ENCODE measurements at places on chromosomes 1 and 21.

- no peak for DNase-seq
Observed at GRCh38 chr1:207873055-207873890, 37.7 kb downstream of the CD34 start.

- DNase-seq, result no peak
Observed at GRCh38 chr21:35381743-35382310, 332.7 kb upstream of the RUNX1 start.

GRCh38 chr1:170377440-170377839, 154.5 kb upstream of the GORAB start:
- DNase-seq, result no peak

- DNase-seq, result no peak
Observed at GRCh38 chr1:52413410-52413989, 9.1 kb downstream of the PRPF38A start.

GRCh38 chr1:30305519-30305918, 417.9 kb downstream of the MATN1 start:
- no peak for DNase-seq

- DNase-seq, result no peak
Observed at GRCh38 chr1:88552226-88552625, 131.8 kb upstream of the PKN2 start.

DNA sequence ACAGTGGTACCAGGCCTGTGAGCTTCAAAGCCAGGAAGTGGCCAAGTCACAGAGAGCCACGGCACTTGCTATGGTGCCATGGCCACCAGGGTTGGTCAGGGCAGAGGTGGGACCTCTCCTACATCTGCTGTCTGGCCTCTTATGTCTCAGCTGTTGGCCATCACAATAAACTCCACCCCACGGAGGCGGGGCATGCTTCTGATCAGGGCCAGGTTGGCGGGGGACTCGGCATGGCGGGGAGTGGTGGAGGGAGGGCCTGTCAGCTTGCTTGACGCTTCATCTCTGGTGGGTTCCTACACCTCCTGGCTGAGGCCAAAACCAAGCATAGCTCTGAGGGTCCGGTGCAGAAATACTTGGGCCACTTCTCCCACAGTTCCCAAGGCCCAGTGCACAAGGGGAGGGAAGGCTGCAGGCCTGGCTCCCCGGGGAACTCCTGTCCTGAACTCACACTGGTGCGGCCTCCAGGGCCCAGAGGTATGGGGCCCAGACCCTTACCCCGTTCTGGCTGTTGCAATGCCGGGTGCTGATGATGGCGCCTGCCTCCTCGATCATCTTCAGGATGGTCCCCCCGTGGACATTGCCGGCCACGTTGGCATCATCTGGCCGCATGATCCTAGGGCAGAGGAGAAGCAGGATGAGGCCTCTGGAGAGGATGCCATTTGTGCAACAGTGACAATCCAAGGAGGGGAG, 44.2 kb downstream of the ACOT7 start:
- no peak for DNase-seq

GRCh38 chr1:245748646-245749045, 593.9 kb downstream of the KIF26B start:
- no peak for DNase-seq

DNA sequence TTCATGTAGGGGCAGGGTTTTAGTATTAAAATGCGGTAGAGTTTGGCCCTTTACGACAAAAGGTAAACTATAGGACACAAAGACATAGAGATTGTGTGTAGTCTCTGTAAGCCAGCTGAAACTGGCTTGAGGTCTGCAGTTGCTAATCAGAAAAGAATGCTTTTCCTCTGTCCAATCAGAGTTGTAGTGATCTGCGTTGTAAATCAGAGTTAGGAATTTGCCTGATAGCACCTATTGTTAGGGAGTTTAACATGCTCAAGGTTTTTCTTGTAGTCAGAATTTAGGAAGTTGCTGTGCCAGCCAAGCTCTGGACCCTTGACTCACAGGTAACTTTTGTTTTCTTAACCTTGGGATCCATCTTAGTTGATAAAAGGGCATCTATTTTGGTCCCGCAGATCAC, 61.2 kb upstream of the VTCN1 start:
- no peak for DNase-seq

- no peak for DNase-seq
Observed at GRCh38 chr1:108611984-108612383, 48.9 kb downstream of the HENMT1 start.

- DNase-seq, result no peak
Observed at GRCh38 chr1:204465546-204466415, 28.8 kb downstream of the PIK3C2B start.

DNA sequence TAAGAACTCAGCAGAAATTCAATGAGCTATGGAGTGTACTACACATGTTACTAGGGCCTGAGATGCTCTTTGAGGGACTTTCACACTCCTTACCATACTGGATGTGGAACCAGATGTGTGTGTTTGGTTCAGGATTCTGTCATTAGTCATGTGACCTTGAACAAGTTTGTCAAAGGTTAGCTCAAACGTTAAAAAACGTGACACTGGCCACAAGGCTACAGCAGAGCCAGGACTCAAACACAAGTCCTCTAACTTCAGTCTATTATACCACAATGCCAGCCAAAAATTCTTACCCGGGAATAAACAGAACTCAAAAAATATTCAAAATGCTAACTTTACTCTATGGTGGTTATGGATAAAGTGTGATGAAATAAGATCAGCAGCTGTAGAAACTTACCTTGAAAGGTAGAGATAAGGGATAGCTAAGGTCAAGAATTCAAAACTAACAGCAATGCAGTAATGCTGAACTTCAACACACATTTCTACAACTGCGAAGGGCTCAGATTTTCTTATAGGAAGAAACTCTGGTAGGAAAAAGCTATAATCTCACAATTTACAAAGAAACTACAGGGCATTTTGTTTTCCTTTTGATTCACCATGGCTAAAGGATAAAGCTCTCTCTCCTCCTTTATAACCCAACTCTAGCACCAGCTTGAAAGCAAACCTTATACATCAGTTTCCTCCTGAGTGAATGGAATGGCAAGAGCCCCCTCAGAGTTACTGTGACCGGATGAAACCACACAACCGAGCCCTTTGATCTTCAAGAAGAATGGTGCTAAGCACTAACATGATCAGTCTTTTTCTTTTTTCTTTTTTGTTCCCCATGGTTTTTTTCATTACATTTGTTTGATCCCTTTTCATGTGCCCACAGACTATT, 233.9 kb downstream of the SLC45A1 start:
- no peak for DNase-seq

- no peak for DNase-seq
Observed at GRCh38 chr1:155196893-155197638, 10.6 kb downstream of the THBS3 start.

DNA sequence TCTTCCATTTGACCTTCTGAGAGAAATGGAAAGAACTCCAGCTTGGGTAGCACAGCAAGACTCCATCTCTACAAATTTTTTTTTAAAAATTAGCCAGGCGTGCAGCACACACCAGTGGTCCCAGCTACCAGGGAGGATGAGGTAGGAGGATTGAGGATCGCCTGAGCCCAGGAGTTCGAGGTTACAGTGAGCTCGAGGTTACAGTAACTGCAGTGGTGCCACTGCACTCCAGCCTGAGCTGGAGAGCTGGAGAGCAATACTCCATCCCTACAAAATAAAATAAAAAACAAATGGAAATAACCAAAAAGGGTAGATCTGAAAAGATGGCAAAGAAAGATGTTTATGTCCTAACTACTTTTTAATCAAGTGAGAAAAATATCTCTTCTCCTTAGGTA, 14.5 kb downstream of the POGZ start:
- DNase-seq, result no peak

- no peak for DNase-seq
Observed at GRCh38 chr1:154871374-154871773, 1.3 kb upstream of the KCNN3 start.

GRCh38 chr1:20149601-20150325, 10.6 kb downstream of the PLA2G2F start:
- DNase-seq, result no peak

GRCh38 chr1:190250368-190250767, 227.3 kb downstream of the BRINP3 start:
- no peak for DNase-seq

DNA sequence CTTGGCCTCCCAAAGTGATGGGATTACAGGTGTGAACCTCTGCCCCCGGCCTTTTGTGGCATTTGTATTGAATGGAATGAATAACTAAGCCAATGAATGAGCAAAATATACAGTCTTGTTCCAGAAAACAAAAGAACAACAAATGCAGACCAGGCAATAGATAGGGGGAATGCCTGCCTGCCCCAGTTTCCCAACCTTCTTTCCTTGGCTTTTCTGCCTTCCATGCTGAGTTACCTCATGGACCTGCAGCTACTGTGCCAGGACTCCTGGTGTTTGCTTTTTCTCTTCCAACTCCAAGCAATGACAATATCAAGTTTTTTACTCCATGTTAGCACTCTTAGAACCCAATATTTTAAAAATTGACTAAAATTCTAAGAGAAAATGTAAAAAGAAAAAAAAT, 58.6 kb upstream of the BACH1 start:
- DNase-seq, result no peak

DNA sequence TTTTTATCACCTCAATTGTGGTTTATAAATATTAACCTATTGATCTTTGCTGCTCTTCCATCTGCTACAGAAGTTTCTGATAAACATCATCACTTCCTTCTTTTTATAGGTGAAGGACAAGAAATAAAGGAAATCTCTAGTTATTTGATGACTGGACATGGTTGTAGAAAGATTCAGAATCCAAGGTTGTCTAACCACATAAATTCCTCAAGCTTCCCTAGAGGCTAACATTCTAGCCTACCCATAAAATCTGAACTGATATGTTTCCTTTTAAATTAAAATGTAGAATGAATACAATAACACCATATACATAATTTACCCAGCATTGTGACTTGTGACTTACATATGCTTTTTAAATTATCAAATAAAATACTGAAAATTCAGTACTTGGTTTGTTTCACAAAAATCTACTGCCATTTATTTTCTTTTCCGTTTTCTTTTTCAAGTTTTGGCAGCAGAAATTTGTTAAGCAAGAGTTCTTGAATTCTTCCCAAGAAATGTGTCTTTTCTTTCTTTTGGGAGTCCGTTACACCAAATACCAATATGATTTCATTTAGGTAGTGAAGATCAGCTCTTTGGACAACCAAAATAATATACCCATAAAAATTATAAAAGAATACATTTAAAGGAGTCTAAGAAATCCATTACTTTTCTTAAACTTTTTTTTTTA, 513.2 kb upstream of the ADGRL2 start:
- no peak for DNase-seq

GRCh38 chr1:219664310-219665029, 51.6 kb upstream of the ZC3H11B start:
- no peak for DNase-seq

- DNase-seq, result no peak
Observed at GRCh38 chr1:156741481-156741983, 644 bp upstream of the MRPL24 start.

GRCh38 chr1:104592926-104593325, 843.2 kb downstream of the AMY1C start:
- no peak for DNase-seq

DNA sequence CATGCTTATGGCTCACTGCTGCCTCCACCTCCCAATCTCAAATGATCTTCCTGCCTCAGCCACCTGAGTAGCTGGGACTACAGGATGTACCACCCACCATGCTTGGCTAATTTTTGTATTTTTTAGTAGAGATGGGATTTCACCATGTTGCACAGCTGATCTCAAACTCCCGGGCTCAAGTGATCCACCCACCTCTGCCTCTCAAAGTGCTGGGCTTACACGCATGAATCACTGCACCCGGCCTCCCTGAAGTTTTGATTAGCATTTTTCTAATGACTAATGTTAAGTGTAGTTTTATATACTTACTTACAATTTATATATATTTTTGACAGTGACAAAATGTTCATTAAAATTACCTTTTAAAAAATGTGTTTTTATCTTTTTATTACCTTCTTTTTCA, 41.1 kb downstream of the ZNF678 start:
- no peak for DNase-seq

- no peak for DNase-seq
Observed at GRCh38 chr1:230877924-230878590, 9.7 kb upstream of the C1orf198 start.

DNA sequence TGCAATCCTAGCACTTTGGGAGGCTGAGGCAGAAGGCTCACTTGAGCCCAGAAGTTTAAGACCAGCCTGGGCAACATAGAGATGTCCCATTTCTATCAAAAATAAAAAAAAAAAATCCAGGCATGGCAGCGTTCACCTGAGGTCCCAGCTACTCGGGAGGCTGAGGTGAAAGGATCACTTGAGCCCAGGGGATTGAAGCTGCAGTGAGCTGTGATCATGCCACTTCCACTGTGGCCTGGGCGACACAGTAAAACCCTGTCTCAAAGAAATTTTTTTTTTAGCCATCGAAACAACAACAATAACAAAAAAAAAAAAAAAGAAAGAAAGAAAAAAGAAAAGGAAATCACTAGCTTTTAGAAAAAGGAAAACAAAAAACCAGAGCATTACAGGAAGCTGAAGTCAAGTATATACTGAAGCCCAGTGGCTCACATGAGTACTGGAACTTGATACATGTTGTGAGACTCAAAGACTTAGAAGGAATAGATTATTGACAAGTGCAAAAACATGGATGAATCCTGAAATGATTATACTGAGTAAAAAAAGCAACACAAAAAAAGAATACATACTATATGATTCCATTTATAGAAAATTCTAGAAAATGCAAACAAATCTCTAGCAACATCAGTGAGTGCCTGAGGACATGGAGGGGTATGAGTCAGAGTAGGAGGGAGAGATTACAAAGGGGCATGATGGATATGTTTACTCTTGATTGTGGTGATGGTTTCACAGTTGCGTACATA, 6.1 kb upstream of the RABGAP1L start:
- DNase-seq, result no peak

DNA sequence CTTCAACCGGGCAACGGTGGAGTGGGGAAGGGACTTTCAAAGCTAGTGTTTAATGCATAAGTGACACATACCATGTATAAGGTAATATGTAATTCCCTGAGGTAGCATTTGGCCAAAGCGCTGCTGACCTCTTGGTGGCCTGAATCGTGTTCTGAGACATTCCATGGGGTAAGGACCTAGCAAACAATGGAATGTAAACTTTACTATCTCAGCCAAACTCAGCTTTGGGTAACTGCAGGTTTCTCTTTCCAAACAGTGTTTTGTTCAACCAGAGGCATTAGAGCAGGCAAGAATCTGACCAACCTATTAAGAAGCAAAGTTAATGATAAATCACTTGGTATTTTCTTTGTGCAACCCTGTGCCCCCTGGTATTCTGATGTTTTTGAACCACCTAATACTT, 22.0 kb downstream of the TGFB2 start:
- DNase-seq, result no peak

Data from amniotic stem cell (primary cell).